ENCODE measurements at places on chromosomes 7 and 10.

- DNase-seq, result no peak
Observed at GRCh38 chr10:110985497-110986275, 66.3 kb downstream of the SHOC2 start.

DNA sequence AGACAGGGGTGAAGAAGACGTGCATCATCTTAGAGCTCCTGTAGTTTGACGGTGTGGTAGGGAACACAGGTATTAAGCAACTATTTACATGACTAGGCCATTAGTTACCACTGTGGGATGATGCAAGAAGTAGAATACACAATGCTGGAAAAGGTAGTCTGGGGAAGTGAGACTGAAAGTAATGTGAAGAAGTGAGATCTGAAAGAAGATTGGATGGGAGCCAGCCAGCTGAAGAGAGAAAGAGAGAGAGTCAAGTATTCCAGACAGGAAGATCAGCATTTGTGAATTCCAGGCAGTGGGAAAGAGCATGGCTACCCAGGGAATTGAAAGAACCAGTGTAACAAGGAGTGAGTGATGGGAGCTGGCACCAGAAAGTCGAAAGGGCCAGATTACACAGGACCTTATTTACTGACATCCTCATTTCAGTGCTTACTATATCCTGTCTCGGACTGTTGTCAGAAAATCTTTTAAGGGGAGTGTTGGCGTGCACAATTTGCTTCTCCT lies 4.0 kb upstream of the CFAP58 start:
- DNase-seq, result no peak

- DNase-seq, result no peak
Observed at GRCh38 chr10:123611243-123611642, 54.9 kb upstream of the GPR26 start.

DNA sequence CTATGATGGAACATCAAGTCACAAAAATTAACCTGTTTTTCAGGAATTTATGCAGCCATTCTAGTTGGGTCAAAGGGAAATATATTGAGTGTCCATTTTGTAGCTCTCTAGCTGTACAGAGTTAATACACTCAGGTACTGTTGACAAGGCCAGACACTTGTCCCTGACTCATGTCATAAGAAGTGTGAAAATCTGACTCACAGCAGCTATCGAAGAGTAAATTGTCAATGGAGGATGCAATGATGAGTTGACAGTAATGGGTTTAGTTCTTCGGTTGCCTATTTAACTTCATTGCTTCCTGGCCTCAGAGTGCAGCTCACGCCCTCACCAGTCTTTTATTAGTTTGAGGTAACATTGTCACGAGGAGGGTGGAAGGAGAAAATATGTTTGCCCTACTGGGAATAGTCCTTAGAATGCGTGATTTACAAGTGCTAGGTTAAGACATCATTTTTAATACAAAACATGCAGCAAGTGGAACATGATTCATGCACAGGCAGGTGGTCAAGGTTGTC lies 255.1 kb downstream of the XPNPEP1 start:
- DNase-seq, result no peak

DNA sequence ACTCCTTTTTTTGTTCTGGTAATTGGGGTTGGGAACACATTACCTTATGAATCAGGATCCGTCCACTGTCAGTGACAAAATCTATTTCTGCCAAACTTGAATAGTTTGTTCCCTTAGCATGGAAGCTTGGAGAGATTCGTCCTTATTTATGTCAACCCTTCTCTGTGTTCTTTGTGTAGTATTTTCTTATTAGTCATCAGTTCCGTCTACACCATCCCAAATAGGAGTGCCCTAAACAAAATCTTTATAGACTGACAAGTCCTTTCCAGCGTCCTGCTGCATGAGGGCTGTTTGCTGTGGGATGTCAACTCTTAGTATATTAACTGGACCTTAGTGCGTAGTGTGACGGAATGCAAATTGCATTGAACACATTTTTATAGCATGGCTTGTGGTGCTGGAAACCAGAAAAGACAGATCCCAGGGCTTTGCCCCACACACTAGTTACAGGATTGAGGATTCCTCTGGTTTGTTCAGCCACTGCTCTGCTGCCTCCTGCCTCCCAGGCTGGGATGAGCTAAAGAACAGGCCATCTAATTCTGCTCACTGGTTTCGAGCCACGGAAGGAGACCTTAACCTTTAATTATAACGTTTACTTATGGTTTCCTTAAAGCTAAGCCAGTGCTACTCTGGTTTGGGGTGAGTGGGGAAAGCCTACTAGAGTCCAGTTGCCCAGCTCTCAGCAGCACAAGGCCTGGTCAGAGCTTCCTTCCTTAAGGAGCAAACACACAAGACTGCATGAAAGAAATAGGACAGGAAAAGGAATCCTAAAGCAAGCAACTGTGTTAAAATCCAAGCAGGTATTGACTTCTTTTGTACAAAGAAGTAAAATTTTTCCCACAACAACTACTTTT lies 194.4 kb downstream of the CCSER2 start:
- DNase-seq, result no peak

DNA sequence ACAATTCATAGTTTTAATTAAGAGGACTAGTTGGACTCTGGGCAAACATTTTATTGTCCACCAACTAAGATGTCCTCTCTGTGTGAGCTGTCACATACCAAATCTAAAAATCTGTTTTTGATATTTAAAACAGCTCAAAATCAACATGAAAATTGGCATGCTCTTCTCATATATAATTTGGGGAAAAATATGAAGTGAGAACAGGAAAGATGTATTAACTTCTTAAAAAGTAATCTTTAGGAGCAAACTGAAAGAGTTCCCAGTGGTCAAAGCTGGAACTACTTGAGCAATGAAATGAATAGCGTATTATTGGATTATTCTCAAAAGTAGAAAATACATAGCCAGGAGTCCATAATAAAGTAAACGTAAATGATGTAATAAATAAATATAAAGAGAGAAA lies 147.2 kb downstream of the DYNC1I1 start:
- DNase-seq, result no peak

GRCh38 chr7:45132708-45133320 lies 21.3 kb upstream of the TBRG4 start:
- no peak for DNase-seq

- DNase-seq, result no peak
Observed at GRCh38 chr10:63711361-63711760, 190.2 kb downstream of the REEP3 start.

DNA sequence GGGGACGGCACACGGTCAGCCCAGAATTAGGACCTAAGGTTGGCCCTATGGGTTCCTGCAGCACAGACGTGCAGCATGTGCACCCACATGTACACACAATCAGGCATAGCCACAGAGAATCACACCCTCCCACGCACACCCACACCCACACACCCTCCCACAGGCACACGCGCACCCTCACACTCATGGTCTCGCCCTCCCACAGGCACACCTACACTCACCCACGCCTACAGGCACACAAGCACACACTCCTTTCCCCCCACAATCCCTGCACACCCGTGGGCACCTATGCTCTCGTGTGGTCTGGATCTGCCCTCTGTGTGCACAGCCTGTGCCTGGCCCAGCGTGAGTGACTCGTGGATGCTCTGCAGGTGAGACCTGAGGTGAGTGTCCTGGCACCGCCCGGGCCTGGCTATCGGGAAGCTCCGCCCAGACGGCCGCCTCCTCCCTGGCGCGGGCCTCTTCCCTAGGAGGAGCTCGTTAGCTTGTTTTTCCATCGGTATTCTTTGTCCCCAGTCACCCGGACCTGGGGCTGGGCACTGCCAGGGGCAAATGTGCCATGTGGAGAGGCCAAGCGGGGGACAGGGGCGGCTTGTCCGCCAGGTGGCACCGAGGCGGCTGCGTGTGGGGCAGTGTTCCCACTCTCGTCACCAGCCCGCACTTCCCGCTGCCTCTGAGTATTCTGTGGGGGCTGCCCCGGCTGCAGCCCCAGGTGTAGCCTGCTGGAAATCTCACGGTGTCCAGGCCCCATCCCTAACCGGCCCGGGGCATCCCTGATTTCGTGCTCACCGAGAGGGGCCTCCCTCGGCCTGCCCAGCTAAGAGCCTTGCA lies 110.2 kb upstream of the FAM20C start:
- no peak for DNase-seq

- peak; percentile 15 for DNase-seq
Observed at GRCh38 chr10:91350651-91351081, 59.5 kb upstream of the HECTD2 start.
